ENCODE measurements at places on chromosomes 1 and 21.

DNA sequence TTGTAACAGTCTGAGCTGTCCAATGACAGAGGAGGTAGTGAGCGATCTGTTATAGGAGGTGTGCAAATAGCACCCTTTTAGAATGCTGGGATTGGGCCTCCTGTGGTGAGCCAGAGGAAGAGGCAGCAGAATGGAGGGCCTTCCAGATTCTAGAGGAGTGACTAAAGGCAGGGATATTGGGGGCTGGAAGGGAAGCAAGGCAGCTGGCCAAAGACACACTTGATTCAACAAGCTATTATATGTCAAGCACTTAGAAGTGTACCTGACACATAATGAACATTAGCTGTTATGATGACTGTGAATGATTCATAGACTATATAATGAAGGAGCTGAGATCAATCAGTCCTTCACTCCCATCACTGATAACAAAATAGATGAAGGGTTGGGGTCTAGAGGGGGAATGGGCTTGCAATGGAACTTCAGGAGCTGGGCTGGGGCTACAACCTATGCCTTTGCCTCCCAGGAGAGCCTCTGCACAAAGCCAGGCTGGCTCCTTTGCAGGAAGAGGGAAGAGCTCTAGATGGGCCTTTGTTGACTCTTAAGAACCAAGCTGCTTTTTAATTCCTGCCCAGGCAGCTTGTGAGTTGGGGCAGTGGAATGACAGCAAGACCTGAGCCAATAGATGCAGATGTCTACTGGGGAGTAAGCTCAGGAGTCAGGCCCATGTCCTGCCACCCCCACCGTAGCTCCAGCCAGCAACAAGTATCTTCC, 2.3 kb upstream of the MKNK1 start:
- no peak for DNase-seq

- no peak for DNase-seq
These were observed 62.4 kb downstream of the CLEC20A start for GRCh38 chr1:178434360-178434759.

GRCh38 chr21:35273333-35273732, 224.2 kb upstream of the RUNX1 start:
- DNase-seq: no peak

- DNase-seq: no peak
These were observed 574.3 kb upstream of the USP24 start for GRCh38 chr1:55789466-55789865.

GRCh38 chr1:19430121-19431068, 54.9 kb downstream of the CAPZB start:
- DNase-seq: no peak

Measured in stimulated activated CD8-positive, alpha-beta memory T cell treated with anti-CD3 and anti-CD28 coated beads, Interleukin-7, amount 100 ng/mL, for 24 hours (primary cell).